NCI-H1417 (cell line): ENCODE measurements at places on chromosomes 2 and 18.

- peak; percentile 73 for DNase-seq
Measured at GRCh38 chr2:105329561-105330495, at the start of gene TGFBRAP1. Gene TGFBRAP1 (minus strand): TSS chr2:105329735. CDS start chr2:105308301, 21,434 bp downstream.

GRCh38 chr2:129239141-129239540 lies 740.3 kb upstream of the RAB6C start:
- no peak for DNase-seq

- no peak for DNase-seq
Measured at GRCh38 chr18:61988100-61988499, 95.3 kb upstream of the RNF152 start.

GRCh38 chr2:120675460-120676130 lies 60.1 kb upstream of the GLI2 start:
- DNase-seq: peak; percentile 2

GRCh38 chr2:26887151-26887550 lies 39.2 kb downstream of the DPYSL5 start:
- no peak for DNase-seq

DNA sequence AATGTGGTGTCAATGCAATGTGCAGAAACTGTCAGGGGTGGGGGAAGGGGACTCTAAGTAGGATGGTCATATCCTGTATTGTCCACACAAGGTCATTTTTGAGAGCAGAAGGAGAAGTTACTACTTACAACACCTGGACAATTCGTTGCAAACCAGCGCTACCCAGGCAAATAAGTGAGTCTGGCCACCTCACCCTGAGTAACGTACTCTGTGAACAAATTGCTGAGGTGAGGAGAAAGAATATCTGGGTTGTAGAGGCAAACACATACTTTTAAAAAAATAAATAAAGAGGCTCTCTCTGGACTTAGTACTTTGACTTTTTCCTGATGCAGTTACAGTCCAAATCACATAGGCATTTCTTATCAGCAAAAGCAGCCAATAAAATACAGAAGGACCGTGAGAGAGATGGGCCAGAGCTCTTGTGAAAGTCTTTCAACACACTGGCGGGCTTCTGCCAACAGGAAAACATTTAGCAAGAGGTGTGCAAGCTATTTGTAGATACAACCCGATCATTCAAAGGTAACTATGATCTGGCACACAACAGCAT lies 268.2 kb upstream of the ID2 start:
- no peak for DNase-seq

- DNase-seq: no peak
Measured at GRCh38 chr18:59706499-59706898, 9.3 kb upstream of the CCBE1 start.

GRCh38 chr18:77160515-77160914 lies 27.9 kb upstream of the MBP start:
- no peak for DNase-seq

DNA sequence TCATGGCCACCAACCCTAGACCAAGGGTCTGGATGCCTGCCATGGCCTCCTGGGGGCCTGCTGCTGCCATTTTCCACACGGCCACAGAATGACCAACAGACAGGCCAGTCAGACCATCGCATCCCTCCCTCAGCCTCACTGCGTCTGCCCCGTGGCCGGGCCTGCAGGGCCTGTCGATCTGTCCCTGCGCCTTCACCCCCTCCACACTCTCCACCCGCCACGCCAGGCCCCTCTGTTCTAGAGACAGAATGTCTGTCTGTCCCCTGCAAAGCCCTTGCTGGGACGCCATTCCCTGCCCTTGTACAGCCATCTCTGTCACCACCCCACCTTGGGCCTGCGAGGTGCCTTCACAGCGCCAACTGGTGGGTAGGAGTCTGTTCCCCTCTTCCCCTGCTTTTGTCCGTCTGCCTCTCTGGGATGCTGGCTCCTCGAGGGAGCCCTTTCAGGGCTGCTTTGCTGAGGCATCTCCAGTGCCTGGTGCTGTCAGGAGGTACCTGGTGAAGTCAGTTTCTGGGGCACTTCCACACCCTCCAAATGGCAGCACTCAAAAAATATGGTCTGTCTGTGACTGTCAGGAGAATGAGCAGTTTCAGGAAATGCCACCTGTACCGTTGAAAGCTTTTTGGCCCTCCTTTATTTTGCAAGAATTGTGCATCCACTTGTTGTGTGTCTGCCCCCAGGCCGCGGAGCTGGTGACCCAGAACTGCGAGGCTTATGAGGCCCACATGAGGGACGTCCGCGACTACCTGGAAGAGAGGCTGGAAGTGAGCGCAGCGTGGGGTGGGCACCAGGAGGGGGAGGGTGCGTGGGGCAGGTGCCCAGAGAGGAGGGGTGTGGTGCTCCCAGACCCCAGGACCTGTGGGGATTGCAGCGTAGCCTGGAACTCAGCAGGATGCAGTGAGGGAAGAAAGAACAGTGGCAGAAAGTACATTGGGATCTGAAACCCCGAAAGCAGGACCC lies 6.7 kb upstream of the ESPNL start:
- no peak for DNase-seq

DNA sequence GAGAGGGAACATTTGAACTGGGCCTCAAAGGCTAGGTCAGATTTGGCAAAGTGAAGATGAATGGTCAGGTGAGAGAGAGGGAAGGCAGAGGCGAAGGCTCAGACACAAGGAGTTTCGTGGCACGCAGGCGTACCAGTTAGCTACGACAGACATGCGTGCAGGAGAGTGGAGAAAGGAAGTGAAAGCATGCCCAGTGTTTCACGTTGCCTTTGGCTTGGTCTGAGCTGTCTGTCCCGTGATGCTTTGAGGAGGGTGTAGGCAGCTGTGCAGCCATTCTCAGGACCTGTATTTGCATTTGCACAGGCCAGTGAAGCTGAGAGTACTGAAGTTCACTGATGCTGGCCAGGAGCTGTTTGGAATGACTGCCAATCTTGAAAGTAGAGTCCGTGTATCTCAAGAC lies 69.5 kb downstream of the HNRNPLL start:
- no peak for DNase-seq

DNA sequence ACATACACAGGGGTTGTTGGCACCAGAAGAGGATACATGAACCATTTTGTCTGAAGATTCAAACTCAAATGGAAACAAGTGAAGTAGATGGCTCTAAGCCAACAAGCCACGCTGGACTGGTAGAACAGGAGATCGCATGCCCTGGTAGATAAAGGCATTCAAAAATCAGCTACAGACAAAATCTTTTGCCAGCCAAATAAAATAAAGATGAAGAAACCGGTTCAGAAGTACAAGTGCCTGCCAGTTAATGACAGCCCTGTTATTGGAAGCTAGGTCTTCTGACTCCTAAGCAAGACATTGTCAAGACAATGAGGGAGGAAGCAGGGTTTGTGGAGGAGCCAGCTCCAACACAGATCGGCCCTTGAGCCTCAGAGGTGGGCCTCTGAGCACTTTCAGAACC lies 52.3 kb downstream of the EHD3 start:
- no peak for DNase-seq

DNA sequence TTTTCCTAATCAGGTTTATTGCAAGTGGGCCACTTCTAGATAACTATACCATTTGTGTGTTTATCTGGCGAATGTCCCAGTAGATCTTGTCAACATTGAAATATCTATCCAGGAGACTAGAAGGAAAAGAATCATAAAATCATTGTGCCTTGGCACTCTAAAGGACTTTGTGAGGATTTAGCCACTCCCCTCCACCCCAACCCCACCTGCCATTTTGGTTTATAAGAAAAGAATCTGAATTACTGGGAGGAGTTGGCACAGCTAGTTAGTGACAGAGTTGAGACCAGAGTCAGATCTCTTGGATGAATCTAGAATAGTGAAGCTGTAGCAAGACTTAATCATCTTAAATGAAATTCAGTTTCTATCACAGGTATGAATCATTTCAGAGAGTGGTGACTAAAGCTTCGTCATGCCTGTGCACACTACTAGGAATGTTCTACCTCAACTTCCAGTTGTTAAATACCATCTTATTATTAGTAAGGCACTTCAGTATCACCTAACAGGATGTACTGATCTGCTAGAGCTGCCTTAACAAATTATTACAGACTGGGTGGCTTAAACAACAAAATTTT lies 212.7 kb upstream of the SLC14A2 start:
- DNase-seq: no peak
